SHP77 (cell line): ENCODE measurements at places on chromosomes 13 and 19.

DNA sequence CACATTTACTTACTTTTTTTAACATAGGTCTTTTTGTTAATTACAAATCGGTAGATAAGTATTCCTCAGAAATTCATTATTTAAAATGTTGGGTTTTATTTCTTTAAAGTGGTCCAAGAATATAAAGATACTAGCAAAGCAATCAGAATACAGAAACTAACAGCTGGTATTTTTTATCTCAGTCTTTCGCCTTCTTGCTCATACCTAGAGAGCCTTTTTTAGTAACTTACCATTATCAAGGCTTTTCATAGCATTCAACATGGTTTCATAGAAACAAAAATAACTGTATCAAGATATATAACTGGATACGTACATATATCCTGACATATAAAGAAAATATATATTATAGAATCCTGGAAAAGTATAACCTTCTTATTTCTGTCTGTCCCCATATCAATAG, 227.8 kb upstream of the MIR17HG start:
- DNase-seq = no peak

- no peak for DNase-seq
Observed at GRCh38 chr13:113656831-113657671, 947 bp downstream of the ATP4B start.

- DNase-seq = no peak
Observed at GRCh38 chr13:84358601-84359000, 476.3 kb upstream of the SLITRK1 start.

GRCh38 chr19:40264314-40265054, 20.7 kb downstream of the AKT2 start:
- DNase-seq = no peak

GRCh38 chr19:57191141-57192076, at the start of gene ZNF264:
TSS of gene ZNF264 (plus strand) at chr19:57191500. CDS start at chr19:57191914, 414 bp downstream.
- peak; percentile 72 for DNase-seq

DNA sequence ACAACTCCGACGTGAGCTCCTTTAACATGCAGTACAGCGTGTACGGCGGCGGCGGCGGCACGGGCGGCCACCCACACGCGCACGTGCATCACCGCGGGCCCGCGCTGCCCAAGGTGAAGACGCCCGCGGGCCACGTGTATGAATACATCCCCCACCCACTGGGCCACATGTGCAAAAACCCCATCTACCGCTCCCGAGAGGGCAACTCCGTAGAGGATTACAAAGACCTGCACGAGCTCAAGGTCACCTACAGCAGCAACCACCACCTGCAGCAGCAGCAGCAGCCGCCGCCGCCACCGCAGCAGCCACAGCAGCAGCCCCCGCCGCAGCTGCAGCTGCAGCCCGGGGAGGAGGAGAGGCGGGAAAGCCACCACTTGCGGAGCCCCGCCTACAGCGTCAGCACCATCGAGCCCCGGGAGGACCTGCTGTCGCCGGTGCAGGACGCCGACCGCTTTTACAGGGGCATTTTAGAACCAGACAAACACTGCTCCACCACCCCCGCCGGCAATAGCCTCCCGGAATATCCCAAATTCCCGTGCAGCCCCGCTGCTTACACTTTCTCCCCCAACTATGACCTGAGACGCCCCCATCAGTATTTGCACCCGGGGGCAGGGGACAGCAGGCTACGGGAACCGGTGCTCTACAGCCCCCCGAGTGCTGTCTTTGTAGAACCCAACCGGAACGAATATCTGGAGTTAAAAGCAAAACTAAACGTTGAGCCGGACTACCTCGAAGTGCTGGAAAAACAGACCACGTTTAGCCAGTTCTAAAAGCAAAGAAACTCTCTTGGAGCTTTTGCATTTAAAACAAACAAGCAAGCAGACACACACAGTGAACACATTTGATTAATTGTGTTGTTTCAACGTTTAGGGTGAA, 6.6 kb downstream of the SLITRK5 start:
- DNase-seq = peak; percentile 90

DNA sequence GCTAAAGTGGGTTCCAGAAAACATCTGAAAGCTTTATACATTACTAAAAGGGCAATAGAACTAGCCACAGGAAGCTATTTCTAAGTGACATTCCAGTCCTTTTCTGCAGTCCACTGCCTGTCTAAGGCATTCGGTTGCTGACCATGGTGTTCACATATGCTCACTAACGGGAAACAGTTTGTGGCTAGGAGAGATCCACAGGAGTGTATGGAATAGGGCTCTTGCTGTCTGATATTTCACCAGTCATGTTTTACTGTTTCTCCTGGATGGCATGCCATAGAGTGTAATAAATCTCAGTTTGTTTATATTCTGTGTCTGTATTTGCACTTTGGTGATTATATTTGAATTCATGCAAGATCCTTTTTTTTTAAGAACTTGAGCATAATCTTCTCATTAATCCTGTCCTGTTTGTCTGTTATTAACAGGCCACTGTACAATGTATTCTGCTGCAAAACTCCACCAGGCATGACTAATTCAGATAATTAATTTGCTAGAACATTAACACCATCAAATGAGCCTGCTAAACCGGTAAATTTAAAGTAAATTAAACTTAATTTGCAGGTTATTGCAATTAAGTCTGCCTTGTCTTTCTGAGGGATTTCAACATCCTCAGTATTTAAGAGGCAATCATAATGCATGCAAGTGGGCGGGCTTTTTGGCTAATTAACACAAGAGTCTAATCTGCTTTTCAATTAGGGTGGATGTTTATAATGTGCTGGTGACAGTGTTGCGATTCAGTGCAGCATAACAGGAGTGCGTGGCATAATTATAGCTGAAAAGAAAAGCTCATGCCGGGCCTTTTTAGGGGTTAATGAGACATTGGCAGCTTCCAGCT, 201.3 kb downstream of the POU4F1 start:
- DNase-seq = no peak

GRCh38 chr19:38247126-38247525, 9.0 kb downstream of the PPP1R14A start:
- no peak for DNase-seq
